Activated CD4-positive, alpha-beta T cell treated with anti-CD3 and anti-CD28 coated beads for 24 hours (primary cell): ENCODE measurements at places on chromosomes 12 and 14.

GRCh38 chr12:132606466-132606865, 3.9 kb downstream of the LRCOL1 start:
- DNase-seq: no peak

DNA sequence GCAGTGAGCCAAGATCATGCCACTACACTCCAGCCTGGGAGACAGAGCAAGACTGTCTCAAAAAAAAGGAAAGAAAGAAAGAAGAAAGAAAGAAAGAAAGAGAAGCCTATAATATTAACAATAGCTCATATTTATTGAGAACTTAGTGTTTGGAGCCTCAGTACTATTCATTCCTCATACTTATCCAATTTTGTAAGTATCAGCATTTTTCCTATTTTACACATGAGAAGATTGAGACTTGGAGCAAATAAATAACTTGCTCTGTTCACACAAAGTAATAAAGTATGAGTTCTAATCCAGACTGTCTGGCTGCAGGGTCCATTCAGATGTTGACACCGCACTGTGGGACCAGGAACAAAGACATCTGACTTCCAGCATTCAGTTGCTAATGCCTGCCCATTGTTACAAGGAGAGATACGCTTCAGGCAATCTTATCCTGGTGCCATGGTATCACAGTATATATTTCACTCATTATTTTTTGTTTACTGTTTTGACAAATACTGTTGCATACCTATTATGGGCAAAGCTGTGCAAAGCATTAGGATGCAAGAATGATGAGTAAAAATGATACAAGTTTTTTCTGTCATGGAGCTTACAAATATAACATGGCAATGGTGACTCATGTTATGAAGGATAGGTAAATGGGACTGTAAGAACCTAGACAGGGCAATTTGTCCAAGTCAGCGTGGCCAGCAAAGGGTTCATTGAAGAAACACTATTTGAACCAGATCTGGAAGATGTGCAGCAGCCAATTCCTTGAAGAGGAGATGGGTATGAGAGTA, 21.4 kb upstream of the TMTC2 start:
- no peak for DNase-seq

- DNase-seq: no peak
Measured at GRCh38 chr12:101743242-101743641, 4.0 kb upstream of the SYCP3 start.

- DNase-seq: no peak
Measured at GRCh38 chr14:33545696-33546095, 405.2 kb downstream of the EGLN3 start.

DNA sequence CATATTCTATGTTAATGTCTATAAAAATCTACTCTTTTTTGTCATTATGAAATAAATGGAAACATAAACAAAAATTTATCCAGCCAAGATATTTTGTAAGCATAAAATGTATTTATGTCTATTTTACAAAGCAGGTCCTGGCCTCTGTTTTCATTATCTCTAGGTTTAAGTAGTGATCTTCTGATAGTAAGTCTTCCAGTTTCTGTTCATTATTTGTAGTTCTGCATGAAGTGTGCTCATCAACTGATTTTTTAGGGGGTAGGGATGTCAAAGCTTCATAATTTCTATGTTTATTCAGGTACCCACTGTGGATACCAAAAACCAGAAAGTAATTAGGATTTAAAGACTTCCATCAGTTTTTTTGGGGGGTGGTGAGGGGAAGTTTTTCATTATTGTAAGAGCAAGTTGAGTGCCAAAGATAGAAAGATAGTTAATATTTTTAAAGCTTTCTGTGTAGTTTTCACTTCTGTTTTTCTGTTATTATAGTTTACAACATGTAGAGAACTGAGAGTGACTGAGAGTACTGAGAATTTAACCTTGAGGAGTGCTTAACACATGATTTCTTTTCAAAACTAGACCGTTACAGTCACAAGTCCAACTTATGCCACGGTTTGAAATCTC, 30.6 kb upstream of the LMO3 start:
- no peak for DNase-seq

DNA sequence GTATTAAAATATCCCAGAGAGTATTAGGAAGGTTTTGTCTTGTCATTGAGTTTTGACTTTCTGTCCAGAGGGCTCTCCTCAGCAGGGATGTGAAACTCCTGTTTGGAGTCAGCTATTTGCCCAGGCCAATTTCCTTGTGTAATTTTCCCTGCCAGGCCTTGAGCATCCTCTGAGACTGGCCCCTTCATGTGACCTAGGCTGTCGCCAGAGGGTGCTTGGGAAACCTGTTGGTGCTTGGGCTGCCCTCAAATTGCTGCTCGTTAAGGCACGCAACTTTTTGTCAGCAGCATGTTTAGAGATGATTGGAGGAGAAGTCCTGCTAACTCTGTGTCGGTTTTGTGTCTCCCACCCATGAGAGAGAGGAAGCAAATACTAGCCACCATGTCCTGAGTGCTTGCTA, 39.1 kb downstream of the IQSEC3 start:
- no peak for DNase-seq

DNA sequence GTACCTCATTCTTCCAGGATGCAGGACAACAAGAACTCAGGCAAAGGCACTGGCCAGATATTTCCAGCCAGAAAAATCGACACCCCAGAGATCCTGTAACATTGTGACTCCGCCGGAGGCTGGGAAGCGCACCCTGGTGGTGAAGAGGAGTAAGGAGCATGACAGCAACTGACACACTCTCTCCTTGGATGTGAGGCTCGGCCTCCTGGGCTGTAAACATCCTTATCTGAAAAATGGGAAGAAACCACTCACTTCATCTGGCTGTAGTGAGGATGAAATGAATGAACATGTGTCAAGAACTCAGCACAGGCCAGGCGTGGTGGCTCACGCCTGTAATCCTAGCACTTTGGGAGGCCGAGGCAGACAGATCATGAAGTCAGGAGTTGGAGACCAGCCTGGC, 27.5 kb downstream of the TCHP start:
- DNase-seq: peak; percentile 28

DNA sequence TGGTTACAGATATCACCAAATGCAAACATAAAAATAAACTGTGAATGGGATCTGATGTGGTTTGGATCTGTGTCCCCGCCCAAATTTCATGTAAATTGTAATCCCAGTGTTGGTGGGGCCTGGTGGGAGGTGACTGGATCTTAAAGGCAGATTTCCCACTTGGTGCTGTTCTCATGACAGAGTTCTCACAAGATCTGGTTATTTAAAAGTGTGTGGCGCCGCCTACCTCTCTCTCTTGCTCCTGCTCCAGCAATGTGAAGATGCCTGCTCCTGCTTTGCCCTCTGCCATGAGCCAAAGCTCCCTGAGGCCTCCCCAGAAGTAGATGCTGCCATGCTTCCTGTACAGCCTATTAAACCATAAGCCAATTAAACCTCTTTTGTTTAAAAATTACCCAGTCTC, 47.8 kb downstream of the SLC25A21 start:
- DNase-seq: no peak

GRCh38 chr12:12483438-12483837, 79.2 kb downstream of the DUSP16 start:
- no peak for DNase-seq

DNA sequence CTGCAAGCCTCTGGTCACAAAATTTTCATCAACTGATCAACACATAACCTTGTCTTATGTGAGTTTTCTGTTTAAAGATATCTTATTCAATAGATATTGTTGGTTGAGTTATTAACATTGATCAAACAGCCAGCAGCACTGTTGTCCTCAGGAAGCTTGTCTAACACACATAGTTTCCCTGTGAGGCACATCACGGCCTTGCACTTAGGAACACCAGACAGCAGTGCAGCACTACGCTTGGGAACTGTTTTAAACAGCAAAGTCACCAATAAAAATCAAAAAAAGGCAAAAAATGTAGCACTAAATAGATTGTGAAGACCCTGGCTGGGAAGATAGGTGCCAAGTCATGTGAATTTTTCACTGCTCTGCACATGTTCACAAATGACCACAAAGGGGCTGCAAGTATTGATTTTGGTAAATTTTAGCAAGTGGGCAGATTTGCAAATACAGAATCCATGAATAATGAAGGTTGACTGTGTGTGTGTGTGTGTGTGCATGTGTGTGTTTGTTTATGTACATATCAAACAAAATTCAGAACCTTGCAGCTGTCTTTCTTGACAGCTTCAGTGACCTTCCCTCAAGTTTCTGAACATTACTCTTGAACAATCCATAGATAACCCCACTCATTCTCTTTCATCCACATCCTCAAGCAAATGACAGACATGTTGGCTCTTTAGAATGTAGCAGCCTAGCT, 28.9 kb downstream of the VDR start:
- no peak for DNase-seq

DNA sequence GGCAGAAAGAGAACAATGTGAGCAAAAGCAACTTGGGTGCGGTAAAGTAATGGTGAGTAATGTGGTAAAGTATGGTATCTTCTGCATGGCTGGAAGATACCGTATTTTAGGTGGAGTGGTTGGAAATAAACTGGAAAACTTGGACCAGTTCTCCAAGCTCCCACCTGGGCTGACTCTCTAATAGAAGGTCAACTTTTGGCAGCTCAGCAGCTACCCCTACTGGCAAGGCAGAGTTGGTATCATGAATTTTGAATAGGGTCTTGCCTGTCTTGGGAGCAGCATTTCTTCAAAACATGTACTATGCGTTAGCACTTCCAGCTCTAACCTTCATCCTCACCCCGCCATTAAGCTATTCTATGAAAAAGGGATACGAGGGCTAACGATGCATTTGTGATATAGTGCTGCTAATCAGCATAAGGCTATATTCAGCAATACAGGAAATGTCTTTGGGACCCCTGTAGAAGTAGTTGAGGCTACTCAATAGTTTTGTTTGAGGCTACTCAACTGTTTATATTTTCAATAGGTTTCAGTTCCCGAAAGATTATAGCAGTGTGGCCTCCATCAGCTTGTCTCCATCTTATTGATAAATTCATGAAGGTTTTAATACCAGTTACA, 276.3 kb upstream of the FAR2 start:
- no peak for DNase-seq

DNA sequence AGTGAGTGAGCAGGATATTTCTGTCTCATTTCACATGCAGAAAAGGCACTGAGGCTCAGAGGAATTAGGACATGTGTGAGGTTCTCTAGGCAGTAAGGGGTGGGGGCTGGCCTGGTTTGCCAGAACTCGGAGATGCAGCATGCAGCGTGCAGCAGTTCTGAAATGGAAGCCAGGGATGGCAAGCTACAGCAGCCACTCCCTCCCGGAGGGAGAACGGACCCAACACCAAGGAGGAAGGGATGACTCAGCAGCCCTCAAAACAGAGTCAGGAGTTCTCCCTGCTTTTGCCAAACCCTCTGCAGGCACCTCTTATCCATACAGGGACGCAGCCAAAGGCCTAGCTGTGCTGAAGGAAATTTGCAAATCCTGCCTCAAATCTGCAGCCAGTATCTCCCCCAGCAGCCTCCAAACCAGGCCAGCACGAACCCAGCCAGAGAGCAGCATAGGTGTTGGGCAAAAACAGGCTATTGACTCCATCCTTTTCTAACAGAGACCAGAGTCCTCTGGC, 10.3 kb upstream of the SERPINA3 start:
- DNase-seq: no peak

GRCh38 chr12:21571046-21571445, 33.6 kb downstream of the GYS2 start:
- no peak for DNase-seq

- no peak for DNase-seq
Measured at GRCh38 chr12:71551529-71551928, 111.9 kb downstream of the LGR5 start.

- DNase-seq: no peak
Measured at GRCh38 chr12:91804533-91804932, 341.1 kb downstream of the BTG1 start.

DNA sequence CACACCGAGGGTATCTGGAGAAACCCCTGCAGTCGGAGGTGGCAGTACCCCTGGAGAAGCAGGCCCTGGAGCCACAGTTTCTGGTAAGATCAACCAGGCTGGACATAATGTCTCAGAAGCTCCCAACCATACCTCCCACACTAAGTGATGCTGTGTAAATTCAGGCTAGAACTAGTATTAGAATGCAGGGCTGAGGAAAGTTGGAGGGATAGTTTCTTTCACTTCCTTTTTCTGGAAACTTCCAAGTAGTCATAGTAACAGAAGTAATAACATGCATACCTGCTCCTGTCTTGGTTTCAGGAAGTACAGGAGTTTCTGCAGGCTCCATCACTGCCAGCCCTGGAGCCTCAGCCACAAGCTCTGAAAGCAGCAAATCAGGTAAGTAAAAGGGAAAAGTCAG, 228.1 kb upstream of the CNTN1 start:
- no peak for DNase-seq

- no peak for DNase-seq
Measured at GRCh38 chr14:62031504-62031903, 269.3 kb downstream of the SNAPC1 start.

DNA sequence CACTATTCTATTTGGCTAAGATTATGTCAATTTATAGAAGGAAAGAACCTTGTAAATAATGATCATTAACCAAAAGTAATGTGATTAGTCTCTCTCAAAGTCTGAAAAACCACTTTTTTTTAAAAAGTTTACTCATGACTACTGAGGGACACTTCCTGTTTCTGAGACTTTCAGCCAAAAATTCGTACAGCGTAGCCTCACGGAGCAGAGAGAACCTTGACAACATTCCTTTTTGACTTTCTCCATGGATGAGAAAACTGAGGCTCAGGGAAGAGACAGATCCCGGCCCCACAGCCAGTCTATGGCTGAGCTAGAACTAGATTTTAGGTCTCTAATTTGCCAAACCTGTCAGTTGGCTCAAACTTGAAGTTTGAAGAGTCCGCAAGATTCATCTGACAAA, 68.2 kb downstream of the DAD1 start:
- no peak for DNase-seq

GRCh38 chr14:103960457-103961055, 18.2 kb upstream of the RD3L start:
- no peak for DNase-seq

GRCh38 chr12:106035421-106035820, 103.3 kb downstream of the NUAK1 start:
- no peak for DNase-seq
